NCI-H1105 treated with DMSO at 0.1 percent for 48 hours (cell line): ENCODE measurements at places on chromosomes 5 and 9.

DNA sequence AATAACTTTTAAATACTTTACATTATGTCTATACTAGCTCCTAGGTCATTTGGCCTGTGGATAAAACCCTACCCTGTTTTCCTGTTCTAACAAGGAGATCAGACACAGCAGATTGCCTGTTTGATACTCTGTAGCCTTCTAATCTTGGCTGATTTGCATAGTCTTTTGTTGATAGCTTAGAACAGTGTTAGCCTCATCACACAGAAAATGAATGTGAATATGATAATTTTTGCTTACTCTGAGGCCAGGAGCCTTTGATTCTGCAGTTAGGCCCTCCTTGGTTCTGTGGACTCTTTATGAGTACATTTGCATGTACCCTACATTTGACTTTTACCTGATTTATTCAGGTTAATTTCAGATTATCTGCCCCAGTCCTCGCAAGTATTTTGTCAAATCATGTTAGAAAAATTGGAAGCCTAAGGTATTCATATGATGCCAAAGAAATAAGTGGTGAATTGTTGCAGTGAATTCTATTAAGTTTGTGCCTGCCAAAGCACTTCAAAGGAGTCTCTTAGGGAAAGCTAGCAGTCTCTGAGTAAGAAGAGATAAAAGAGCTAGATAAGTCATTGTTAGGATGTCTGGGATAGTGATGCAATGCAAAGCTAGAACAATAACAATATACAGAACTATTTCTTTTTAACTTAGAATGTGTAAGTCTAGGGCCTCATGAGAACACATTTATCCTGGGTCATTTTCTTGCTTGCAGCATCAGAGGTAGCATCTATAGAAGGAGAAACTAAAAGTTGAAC, 56.4 kb downstream of the SCAMP1 start:
- no peak for DNase-seq

DNA sequence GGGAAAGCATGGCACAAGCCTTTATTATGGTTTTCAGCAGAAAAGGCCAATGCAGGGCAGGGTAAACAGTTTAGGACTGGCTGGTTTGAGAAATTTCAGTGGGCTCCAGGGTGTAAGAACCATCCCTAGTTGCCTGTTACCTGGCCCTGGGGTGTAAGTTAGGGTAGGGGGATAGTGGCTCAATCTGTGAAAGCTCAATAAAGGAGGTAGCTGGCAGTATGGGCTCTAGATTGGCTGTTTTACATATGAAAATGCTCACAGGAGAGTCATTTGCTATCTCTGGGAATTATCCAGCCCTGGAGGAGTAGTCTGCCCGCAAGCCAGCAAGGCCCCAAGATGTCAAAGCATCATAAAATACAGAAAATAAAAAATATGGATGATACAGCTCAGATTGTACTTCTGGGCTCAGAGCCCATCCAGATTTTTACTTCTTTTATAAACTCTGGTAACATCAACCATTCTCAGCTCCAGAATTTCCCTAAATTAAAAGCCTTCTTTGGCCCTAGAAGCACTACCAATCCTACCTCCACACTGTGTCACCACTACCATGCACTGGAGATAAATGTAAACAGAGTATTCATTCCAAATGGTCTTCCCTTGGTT, 31.1 kb downstream of the SSBP2 start:
- DNase-seq: no peak

GRCh38 chr5:160133071-160133917, 14.0 kb upstream of the PWWP2A start:
- no peak for DNase-seq

DNA sequence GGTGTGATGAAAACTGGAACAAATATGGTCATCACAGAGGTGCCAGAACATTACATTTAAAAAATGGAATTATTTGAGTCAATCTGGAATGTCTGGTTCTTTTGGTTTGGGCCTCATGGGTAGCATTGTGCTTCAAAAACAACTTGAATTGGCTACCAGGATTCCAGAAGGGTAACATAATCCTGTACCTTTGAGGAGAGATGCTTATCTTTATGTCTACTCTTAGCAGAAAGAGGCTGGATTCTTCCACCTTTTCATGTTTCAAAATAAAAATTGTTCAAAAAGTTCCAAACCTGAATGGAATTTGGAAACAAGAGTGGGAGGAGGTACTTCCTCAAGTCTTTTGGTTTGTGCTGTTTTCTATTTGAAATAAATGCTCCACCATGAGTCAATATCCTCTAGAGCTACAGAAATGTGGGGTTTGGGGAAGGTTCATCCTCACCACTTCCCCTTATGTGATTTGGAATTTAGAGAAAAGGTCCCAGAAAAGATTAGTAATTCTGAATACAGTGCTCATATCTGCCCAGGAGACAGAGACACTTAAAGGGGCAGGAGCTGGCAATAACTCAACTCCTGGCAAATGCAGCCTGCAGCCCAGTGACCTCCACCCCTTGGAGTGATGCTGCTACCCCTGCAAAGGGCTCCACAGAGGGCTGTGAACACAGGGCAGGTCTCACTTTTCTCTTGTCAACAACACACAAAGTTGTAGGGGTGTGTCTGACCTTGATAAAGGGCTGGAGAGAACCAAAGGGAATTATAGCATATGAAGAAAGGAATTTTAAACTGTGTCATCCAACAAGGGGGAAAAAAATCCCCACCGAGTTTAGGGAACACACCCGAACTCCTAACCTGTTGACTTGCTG, 272.8 kb downstream of the CWC27 start:
- no peak for DNase-seq

DNA sequence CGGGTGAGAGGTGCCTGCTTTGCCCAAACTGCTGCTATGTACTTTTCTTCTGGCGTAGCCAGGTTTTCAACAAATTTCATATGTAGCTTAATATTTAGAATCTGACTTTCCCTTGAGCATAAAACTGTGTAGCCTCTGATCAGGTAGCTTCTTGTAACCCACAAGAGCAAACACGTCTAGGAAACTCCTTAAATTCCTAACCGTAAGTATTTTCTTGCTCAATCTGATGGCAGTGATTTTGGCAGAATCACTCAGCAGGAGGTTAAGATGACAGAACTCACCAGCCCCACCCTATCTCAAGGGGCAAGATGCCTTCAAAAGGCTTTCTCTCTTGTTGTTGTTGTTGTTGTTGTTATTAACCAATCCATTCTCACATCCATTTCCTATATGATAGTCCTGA, 20.8 kb downstream of the CKMT2 start:
- DNase-seq: no peak

- DNase-seq: peak; percentile 26
Measured at GRCh38 chr9:91945277-91946085, 4.5 kb downstream of the ROR2 start.
